ENCODE measurements at places on chromosomes 6 and 20.
A peak's percentile ranks its signal among the peaks of the same experiment; 100 is the strongest.

DNA sequence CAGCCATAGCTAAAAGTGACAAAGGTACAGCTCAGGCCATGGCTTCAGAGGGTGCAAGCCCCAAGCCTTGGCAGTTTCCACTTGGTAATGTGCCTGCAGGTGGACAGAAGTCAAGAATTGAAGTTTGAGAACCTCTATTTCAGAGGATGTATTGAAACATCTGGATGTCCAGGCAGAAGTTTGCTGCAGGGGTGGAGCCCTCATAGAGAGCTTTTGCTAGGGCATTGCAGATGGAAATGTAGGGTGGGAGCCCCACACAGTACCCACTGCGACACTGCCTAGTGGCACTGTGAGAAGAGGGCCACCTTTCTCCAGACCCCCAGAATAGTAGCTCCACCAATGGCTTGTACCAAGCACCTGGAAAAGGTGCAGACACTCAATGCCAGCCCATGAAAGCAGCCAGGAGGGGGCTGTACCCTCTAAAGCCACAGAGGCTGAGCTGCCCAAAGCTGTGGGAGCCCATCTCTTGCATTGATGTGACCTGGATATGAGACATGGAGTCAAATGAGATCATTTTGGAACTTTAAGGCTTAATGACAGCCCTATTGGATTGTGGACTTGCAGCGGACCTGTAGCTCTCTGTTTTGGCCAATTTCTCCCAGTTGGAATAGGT lies 1299.4 kb upstream of the MAP3K7 start:
- DNase-seq: no peak

DNA sequence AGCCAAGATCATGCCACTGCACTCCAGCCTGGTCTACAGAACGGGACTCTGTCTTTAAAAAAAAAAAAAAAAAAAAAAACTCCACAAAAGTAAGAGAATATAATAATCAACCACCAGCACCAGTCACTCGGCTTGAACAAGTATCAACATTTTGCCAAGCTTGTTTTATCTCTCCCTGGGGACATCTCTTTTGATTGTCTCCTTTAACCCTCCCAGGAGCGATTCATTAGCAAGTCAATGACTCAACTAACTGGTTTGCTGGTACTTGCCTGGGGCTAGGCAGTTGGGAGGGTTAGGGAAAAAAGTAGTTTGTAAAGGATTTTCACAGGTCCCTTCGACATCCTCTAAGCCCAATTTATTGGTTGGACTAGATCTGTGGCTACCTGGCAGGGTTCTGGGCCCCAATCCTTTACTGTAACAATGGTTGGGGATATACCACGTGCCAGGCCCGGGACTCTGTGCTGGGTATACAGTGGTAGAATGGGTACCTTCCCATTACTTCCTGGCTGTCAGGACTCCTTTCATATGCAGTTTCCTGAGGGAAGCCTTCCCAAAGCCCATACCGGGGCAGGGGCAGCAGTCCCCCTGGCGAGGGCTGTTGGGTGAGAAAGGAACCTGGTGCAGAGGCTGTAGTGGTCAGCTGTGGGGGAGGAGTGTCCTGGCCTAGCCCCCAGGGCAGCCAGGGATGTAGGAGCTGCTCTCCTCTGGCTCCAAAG lies 12.2 kb downstream of the TGIF2 start:
- DNase-seq: no peak

- DNase-seq: no peak
Measured at GRCh38 chr6:113842165-113842564, 15.0 kb upstream of the MARCKS start.

DNA sequence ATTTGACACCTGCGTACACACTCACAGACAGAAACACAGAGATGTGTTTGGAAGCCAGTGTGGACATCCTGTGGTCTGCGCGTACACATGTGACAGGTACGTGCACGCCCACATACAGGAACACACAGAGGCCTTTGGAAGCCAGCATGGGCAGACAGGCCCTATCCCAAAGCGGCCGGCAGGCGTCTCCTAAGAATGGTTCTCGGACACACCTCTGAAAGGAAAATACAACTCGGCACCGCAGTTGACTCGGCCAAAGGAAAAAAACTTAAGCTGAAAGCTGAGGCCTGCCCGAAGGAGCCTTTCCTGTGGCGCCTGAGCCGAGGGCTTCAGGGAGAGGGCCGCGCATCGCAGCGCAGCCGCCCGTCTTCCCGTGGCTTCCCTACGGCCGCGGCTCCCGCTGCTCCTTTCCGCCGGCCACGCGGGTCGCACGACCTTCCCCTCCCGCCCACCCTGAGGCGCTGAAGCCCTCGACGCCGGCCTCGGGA lies 1.4 kb upstream of the CEP43 start:
- DNase-seq: peak; percentile 41

DNA sequence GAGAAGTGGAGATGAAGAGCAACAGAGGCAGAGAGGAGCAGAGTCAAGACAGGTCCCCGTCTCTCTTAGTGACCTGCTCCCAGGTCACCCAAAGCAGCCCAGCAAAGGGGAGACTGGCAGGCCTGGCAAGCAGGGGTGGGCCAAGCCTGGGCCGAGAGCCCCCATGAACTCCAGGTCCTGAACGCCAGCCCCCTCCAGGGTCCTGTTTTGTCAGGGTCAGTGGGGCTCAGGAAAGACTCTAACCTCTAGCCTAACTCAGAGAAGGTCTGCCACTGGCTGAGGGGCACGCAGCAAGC lies 1.2 kb downstream of the NECAB3 start:
- DNase-seq: no peak

DNA sequence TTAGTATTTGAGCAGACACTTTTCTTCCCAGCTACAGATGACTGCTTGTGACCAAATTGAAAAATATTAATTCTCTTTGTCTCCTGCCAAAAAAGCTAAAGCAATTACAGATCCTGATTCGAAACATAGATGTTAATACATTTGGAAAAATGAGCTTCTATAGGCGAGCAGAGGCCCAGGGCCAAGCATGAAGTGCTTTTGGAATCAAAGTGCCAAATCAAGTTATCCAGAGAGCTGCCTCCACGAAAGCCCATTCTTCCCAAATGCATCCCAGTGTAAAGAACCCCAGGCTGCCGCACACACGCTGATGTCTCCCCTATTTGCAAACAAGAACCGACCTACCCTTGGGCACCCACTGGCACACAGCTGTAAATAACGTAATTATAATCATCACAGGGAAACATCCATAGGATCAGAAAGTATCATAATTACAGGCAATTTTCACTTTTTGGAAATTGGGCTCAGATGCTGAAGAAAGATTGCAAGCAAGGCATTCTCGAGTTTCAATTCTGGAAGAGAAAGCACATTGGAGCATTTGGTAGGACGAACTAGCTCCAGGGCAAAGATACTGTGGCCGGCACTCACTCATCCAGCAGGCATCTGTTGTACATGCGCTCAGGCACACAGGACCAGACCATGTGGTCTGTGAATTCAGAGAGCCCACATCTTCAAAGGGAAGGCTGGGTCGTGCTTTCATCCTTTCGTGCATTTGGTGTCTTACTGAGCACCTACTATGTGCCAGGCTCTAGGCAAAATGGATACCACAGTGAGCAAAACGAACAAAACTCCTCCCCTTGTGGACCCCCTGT lies 45.9 kb downstream of the BMP7 start:
- DNase-seq: no peak

- DNase-seq: no peak
Measured at GRCh38 chr20:4009309-4009708, 6.0 kb downstream of the RNF24 start.

DNA sequence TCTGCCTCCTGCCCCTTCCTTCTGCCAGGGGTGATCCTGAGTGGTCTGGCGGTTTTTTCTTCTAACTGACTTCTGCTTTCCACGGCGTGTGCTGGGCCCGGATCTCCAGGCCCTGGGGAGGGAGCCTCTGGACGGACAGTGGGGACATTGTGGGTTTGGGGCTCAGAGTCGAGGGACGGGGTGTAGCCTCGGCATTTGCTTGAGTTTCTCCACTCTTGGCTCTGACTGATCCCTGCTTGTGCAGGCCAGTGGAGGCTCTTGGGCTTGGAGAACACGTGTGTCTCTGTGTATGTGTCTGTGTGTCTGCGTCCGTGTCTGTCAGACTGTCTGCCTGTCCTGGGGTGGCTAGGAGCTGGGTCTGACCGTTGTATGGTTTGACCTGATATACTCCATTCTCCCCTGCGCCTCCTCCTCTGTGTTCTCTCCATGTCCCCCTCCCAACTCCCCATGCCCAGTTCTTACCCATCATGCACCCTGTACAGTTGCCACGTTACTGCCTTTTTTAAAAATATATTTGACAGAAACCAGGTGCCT lies 10.2 kb downstream of the SLC29A1 start:
- no peak for DNase-seq

DNA sequence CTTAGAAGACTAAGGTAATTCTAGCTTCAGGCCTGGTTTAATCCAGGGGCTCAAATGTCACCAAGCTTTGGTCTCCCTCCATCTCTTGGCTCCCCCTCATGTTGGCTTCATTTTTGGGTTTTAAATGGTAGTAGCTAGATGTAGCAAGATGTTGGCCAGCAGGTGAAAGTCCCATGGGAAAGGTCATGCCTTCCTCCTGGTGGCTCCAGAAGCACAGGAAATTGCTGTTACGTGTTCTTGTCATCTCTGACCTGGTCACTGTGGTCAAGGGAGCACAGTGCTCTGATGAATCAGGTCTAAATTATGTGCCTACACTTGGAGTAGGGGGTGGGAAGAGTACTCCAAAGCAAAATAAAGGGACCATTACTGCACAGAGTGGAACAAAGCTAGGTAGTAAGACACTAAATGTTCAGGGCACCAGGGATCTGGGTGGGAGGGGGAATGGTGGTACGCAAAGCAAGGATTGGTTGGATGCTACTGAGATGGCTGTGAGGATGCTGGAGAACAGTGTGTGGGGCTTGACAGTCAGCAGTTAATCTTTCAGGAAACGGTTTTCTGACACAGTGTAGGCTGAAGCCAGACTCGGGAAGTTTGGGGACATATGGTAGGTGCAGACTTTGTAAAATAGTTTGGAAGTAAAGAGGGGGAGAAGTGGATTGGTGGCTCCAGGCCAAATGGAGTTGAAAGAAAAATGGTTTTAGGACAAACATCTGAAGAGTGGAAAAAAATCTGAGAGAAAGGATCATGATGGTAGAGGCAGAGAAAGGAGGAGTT lies 30.1 kb downstream of the CDS2 start:
- DNase-seq: no peak

GRCh38 chr6:38728203-38728602 lies 13.1 kb downstream of the DNAH8 start:
- DNase-seq: no peak

DNA sequence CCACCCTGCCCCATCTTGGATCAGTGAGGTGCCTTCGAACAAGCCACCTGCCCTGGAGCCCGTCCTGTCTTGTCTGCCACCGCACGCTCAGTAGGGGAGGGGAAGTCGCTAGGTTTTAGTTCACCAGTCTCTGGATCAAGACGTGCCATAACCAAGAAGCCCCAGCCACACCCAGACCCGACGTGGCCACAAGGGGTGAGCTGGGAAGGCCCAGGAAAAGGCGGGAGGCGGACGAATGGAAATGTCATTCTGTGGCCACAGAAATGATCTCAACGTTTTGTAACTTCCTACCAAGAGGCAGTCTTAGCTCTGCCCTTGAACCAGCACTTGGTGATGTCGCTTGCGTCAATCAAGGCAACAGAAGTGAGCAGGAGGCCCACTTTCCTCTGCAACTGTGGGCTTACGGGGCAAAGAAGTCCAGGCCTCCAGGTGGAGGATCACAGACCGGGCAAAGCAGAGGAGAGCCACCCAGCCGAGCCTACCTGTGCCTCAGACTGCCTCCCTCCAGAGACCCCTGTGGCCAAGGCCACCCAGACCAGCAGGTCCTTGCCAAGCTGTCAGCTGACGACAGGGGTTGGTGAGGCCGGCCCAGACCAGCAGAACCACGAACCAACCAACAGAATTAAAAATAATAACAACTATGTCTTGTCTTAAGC lies 14.5 kb downstream of the GMEB2 start:
- DNase-seq: peak; percentile 66

- no peak for DNase-seq
Measured at GRCh38 chr6:8218861-8219260, 116.5 kb upstream of the EEF1E1 start.

- DNase-seq: no peak
Measured at GRCh38 chr20:36311141-36311853, 5.2 kb downstream of the DLGAP4 start.

- DNase-seq: no peak
Measured at GRCh38 chr6:169243186-169243585, 10.5 kb downstream of the THBS2 start.

DNA sequence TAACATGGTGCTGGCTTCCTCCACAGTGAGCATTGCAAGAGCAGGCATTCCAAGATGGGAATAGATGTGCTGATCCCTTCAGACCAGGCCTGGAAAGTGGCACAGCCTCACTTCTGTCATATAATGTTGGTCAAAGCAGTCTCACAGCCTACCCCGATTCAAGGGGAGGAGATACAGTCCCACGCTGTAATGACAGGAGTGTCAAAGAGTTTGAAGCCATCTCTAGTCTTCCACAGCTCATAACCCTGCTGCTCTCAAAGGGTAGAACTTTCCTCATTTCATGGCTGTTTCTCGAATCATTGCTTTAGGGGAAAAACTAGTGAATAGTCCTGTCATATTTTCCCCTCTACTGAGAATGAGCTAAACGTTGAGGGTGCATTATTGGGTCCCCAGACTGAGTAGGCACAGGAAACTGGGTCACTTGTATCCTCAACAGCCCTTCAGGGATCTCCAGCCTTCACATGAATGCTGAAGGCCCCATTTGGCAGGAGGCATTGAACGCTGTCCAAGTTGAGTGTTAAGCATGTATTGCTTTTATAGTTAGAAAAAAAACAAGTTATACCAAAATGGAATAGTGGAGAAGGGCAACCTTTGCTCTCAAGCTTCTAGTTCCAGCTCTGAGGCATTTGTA lies 27.3 kb downstream of the DTD1 start:
- no peak for DNase-seq

GRCh38 chr6:139647016-139647415 lies 272.6 kb upstream of the CITED2 start:
- DNase-seq: no peak

DNA sequence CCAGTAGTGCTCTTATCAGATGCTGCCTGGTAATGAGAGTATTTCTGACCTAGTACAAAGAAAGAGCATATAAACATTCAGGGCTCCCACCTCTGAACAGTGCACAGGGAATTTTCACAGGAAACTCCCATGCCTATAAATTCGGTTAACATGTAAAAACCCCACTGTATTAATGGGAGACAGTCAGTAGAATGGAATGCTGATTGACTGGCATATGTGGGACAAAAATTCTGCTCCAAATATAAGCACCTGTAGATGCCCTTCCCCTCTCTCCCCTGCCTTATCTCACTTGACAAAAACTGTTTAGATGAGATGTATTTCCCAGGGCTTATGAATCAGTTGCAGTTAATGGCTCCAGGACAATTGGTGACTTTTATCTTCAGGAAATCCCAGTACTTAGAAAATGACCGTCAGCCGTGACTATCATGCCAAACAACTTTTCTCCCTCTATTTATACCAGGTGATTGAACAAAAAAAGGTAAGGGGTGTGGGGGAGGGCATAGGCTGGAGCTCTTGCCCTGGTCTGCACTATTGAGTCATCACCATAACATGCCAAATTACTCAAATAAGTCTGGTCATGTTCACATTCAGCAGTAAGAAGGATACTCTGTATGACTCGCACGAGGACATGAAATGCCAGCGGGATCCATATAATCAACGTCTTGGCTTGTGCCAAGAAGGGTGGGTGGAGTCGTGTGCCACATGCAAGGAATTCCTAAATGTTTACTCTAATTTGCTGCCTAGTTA lies 176.4 kb upstream of the BMP2 start:
- DNase-seq: no peak

All from CD4-positive, alpha-beta T cell treated with Interleukin-15 for 1 hour (primary cell).